ENCODE measurements at places on chromosomes 7 and 10.

GRCh38 chr7:131924857-131925256 lies 368.4 kb upstream of the PODXL start:
- no peak for DNase-seq

DNA sequence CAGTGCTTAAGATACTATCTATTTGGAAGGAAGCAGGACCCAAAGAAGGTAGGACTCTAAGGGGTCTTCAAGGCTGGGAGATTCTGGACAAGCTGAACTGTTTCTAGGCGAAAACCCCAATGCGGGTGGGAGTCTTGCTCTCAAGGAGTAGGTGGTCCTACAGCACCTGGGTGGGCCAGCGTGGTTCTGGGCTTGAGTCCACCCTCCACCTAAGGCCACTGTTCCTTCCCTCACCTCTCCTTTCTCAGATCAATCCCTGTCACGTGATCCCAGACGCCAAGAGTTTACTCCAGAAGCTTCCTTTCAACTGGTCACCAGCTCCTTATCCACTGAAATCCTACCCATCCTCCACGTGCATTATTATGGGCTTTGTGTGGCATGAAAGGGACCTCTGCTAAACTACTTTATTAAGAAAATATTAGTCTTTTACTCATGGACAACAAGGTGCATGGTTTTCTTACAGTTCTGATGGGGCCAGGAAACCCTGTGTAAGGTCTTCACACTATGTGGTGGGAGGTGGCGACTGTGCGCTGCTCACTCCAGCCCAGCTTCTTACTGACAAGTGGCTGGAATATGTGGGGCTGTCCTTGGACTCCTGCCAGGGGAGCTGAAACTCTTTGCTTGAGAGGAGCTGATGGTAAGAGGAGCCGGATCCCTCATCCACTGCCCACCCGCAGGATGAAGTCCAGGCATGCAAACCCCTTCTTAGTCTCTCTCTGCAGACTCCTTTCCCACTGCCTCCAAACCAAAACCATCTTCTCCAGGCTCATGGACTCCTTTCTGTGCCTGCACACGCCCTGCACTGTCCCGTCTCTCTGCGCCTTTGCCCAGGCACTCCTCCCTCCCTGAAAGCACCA lies 1.6 kb downstream of the ZNF746 start:
- no peak for DNase-seq

DNA sequence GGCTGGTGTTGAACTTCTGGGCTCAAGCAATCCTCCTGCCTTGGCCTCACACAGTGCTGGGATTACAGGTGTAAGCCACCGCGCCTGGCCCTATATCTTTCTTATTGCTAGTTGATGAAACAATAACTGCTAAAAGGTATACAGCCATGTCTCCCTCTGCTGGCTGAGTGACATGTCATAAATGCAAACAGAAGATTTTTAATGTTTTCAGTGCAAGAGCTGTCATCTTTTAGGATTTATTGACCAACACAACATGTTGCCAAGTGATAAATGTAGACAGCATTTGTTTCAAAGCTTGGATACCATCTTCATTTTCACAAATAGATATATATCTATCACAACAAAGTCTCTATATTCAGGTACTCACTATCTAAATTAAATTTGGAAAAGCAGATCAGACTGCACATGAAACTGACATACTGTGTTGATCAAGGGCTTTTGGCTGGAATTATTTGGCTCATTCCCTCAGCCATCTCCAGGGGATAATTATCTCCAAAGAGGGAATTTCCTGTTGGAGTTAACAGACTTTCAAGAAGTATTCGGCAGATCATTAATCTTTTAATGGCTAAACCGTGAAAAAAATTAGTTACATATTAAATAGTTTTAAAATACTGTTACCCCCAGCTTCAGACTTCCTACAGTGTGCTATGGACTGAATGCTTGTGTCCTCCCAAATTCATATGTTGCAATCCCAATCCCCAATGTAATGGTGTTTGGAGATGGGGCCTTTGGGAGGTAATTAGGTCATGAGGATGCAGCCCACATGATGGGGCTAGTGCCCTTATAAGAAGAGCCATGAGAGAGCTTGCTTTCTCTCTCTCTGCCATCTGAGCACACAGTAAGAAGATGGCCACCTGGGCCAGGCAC lies 41.3 kb upstream of the SRPK2 start:
- peak; percentile 4 for DNase-seq

DNA sequence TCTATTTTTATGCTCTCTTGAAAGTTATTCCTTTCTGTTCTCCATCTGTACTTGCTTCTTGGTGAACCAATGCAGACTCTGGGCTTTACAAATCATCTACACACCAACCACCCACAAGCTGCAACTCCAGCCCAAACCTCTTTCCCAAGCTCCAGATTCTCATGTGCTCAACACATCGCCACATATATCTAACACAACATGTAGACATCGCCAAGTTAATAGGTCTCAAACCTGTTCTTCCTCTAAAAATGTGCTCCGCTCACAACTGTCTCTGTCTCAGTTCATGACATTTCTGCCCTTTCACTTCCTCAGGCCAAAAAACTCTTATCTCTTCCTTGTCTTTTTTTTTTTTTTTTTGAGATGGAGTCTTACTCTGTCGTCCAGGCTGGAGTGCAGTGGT lies 95.7 kb upstream of the EEPD1 start:
- DNase-seq, result no peak

DNA sequence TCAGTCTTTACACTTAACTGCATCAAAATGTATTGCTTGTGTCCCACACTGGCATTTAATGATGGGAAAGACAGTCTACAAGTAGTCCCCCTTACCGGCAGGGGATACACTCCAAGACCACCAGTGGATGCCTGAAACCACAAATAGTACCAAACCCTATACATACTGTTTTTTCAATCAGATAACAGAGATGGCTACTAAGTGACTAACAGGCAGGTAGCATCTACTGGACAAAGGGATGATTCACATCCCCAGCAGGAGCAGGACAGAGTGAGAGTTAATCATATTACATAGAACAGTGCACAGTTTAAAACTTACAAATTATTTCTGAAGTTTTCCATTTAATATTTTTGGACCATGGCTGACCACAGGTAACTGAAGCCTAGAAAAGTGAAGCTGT lies 13.2 kb downstream of the TMEM243 start:
- DNase-seq, result no peak

DNA sequence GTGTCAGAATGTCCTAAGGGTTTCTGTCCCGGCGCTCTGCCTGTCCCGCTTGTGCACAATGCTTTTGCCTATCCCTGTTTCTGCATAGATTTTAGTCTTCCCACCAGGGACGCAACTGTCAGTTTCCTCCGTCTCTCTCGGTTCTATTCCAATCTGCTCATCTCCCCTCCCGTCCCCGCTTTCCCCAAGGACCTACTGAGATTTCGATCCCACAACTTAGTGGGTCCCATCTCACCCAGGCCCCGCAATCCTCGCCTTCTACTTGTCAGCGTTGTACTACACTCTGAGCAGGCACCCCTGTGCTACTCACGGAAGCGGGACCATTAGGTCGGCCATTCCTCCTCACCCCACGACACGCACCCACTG lies 519 bp upstream of the ZNF655 start:
- no peak for DNase-seq

GRCh38 chr7:27890205-27890849 lies 150.4 kb downstream of the TAX1BP1 start:
- DNase-seq, result no peak

- DNase-seq, result no peak
Measured at GRCh38 chr7:49325571-49325970, 401.2 kb downstream of the CDC14C start.

DNA sequence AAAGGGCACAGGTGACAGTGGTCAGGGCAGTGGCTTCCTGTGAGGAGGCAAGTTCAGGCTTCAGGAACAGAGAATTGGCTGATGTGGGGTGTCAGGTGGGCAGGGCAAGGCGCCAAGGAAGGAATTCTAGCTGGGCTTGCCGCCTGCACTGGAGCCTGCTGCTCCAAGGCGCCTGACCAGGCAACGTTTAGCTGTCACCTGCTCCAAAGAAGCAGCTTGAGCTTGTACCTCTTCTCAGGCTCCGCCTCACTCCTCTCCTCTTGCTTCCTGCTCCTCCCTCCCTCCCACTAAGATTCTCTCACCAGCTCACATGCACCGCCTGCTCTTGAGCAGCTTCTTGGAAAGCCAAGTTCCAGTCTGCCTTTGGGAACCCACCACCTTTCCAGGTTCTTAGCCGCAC lies 187.4 kb upstream of the GRB10 start:
- no peak for DNase-seq

DNA sequence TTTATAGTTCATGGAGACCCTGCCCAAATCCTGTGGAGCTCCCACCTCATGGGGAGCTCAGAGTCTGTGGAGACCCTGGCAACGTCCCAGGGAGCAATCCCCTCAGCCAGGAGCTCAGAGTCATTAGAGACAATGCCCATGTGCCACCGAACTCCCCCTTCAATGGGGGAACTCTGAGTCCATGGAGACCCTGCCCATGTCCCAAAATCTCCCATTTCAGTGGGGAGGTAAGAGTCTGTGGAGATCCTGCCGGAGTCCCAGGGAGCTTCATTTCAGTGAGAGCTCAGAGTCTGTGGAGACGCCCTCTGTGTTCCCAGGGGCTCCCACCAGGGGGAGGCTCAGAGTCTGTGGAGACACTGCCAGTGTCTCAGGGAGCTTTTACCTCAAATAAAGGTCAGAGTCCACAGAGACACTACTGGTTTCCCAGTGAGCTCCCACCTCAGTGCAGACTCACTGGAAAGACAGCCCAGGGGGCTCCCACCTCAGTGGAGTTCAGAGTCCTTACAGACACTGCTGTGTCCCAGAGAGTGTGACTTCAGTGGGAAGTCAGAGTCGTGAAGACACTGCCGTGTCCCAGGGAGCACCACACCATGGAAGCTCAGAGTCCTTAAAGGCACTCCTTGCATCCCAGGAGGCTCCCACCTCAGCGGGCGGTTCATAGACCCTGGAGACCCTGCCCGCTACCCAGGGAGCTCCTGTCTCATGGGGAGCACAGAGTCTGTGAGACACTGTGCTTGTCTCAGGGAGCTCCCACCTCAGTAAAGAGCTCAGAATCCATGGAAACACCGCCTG lies 5.0 kb downstream of the MYO1G start:
- DNase-seq, result no peak
